Stimulated activated CD4-positive, alpha-beta T cell treated with anti-CD3 and anti-CD28 coated beads, Interleukin-4, amount 100 ng/mL, for 1 hour (primary cell): ENCODE measurements at places on chromosomes 7 and 10.
A peak's percentile ranks its signal among the peaks of the same experiment; 100 is the strongest.

DNA sequence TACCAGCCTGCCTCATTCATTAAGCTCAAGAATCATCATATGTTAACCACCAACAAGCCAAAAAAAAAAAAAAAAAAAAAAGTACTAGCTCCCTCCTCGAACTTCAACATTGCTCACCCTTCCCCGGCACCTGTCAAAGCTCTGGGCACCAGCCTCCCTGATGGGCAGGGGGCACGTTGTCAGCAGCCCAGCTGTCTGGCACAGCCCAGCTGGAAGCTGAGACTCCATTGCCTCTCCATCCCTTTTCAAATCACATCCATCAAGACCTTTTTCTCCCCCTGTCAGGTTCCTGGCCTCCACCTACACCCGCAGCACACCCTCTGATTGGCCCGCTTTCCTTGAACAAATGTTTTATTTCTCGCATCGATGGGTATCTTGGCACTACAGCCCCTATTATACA lies 913.3 kb upstream of the AUTS2 start:
- no peak for DNase-seq

DNA sequence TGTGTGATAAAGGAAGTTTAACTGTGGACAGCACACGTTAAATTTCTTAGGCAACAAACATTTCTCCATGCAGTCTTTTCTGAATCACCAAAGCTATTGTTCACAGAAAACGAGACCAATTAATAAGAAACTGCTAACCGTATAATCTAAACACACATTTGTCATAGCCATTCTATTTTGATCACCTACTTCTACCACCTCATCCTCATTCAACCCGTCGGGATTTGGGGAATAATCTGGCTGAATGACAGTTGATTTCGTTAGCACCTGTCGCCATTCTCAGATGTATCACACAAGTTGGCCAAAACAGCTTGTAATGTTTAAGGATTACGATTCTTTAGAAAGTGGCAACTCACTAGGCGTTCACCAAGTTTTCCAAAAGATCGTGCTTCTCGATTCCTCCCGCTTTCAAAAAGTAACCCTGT lies 1.2 kb downstream of the EZH2 start:
- DNase-seq, result no peak

DNA sequence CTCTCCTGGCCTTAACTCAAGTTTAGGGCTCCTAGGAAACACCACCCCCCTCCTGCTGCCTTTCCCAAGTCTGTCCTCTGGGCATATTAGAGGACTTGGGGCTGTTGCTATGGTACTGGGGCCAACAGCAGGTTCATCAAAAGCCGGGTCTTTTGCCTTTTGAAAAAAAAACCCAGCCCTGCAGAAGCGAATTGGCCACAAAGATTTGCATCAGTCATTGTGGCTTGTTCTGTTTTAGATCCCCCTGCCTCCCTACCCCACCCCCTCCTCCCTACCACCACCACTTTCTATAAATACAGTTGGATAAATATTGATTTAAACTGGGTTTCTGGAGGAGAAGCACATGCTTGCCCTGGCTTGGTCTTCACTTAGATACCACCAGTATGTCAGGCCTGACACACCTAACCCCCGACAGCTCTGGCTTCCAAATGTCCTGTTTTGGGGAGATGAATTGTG lies 7.0 kb downstream of the MXI1 start:
- no peak for DNase-seq

DNA sequence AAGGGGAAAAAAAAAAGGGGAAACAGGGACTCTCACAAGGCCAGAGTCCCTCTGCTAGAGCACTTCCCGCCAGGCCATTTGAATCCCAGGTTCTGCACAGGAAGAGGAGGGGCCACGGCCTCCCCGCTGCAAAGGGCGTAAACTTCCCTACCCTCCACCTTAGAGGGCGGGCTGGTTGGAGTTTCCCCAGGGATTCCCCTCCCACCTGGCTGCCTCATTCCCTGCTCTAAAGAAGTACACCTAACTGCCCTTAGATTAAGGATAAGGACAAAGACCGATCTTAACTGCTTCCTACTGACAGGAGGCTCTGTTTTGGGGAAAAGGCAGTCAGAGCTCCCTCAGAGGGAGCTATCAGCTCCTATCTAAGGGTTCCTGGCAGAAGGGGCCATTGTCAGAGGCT lies 102.0 kb upstream of the ARMC3 start:
- no peak for DNase-seq

- no peak for DNase-seq
Measured at GRCh38 chr10:97215619-97216260, 30.0 kb upstream of the SLIT1 start.

DNA sequence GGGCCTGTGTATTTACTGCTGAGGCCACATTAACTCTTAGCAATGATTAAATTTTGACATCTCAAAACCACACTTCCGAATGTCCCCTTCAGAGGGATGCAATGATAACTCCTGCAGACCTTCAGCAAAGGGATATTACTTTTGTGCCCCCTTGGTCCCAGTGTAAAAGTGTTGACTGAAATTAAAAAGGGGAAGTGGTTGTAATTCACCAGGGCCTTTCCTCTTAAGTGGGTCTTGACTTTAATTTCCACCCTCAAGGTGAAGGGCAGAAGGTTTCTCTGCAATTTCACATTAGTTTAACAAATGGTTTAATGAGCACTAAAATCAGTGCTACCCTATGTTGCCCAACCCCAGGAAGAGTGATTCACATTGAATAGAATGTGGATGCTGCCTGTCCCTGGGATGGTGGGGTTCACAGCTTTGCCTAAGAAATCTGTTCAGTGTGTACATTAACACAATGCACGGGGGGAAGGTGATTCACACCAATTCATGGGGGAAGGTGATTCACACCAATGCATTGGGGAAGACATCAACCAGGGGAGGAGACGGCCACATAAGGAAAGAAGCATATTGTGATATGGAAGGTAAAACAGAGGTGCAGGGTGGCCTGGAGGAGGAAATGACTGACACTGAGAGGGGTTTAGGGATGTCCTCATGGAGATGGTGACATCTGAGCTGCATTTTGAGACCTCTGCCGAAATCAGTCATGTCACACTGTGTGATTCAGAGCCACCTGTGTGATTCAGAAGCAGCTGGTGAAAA lies 19.4 kb upstream of the TNS3 start:
- no peak for DNase-seq

- no peak for DNase-seq
Measured at GRCh38 chr7:2564970-2565540, 6.3 kb downstream of the IQCE start.

GRCh38 chr10:112716924-112717413 lies 233.1 kb upstream of the TCF7L2 start:
- no peak for DNase-seq

GRCh38 chr7:112938863-112939573 lies 147.6 kb downstream of the GPR85 start:
- peak; percentile 20 for DNase-seq

- DNase-seq, result no peak
Measured at GRCh38 chr7:127850195-127850594, 181.0 kb downstream of the LRRC4 start.
